ELR (cell line): ENCODE measurements at places on chromosomes 3 and 15.

DNA sequence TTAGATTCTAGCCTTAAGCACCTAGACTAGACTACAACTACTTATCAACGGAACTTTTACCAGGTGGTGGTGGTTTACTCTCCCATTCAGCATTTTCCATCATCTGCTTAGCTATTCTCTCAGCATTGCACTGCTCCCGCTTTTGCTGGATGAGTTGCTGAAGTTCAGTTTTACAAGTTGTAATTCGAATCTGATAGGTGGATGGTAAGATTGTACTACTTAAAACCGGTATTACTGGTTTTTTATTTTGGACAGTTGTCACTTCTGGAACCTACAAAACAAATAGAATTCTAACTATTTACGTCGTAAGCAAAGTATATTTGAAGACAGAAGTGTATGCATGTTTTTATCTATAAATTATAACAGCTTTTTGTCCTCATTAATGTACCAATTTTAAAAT, 41.1 kb downstream of the PIK3R4 start:
- DNase-seq, result no peak

DNA sequence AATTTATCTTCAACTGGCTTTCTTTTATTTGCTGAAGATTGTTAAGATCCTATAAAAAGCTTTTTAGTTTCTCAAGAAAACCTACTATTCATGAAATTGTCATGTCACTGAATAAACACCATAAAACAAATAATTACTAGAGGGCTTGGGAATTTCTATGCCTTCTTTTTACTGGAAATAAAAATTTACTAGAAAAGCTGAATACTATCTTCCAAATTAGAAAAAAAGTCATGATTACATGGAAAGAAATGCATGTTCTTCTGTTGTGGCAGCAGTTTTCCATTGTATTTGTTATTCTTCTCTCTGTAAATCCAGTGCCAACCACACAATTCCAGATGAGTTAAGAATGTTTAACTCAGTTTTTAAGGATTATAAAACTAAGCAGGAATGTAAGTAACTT, 153.8 kb downstream of the RAP2B start:
- no peak for DNase-seq

GRCh38 chr3:114274929-114275328, 18.9 kb upstream of the TIGIT start:
- peak; percentile 31 for DNase-seq

DNA sequence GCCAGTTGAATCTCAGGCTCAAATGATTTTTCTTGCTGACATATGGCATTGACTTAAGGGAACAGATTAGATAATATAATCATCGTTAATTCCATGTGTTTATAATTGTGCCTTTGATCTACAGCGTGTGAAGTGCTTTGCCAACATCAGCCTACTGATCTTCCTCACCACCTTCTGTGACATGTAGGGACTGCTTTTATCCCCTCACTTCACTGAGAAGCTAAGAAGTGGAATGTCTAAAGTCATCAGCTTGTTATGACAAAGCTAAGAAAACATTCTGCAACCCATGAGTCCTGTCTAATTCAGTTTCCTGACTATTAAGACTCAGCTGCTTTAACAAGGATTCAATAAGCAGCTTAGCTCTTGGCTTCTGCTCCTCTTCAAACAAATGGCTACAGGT, 106.0 kb downstream of the MYH15 start:
- peak; percentile 23 for DNase-seq

- DNase-seq, result peak; percentile 16
Measured at GRCh38 chr3:38690185-38690584, 40.7 kb upstream of the SCN5A start.

DNA sequence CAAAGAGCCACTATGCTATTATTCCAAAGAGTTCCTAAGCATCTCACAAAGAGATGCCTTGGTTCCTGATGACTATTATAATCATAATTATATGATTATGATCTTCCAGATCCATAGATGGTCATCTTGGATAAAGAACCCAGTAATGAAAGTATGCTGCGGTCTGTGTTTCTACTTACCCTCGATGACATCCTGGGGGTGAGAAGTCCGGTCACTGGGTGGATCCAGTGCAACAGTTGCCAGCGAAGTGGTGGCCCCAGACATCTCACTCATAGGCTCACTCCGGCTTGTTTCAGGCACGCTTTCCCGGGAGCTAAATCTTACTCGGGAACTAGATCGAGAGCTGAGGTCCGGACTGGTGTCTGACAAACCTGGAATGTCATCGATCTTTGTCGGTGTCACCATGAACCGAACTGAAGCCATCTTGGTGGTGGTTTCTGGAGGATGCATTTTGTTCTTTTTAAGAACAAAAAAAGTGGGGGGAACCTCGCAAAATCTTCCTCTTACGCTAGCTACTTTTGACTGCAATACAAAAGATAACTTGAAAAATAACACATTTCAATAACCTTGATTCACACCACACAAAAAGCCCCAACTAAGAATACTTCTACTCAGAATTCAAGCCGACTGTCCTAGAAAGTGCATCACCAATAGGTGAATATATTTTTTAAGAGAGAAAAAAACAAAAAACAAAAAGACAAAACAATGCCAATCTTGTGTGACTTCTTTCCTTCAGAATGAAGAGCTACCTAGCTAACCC, 1.2 kb downstream of the SLC12A6 start:
- no peak for DNase-seq
